Breast epithelium (tissue), 4 donors: ENCODE measurements at places on chromosomes 11 and 22. TPM values are rescaled to one million over a fixed set of nuclear protein-coding genes. Genes with fewer than 3 reads are reported as not detected.

The OSBPL5 gene
- total RNA-seq, result 64.2 TPM

DNA sequence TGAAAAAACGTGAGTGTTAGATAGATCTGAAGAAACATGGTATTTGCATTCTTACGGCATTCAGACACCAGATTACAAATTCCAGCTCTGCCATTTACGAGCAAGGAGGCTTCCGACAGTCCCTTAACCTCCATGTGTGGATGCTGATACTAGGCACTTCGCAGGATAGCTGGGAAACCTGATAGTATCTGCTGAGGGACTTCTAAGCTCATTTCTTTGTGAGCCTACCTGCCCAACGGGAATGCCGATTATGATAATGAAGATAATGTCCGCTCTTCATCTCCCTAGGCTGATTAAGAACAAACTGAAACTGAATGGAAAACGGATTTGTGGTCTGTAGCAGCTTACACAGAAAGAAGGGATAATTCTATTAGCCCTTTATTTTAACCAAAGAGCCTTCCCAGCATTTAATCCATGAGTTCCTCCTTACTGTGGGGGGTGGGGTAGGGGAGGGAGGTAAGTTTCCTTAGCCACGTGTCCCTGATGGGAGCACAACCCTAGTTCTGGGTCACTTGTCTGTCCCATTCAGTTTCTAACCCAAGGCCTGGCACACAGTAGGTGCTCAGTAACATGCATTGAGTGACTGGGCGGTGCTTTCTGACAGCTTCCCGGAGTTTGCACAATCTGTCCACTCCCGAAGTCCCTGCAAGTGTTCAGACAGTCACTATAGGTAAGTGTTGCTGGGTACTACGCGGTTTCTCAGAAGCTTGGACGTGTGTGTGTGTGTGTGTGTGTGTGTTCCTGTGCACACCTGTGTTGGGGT, 39.2 kb downstream of the CD6 start:
- no peak for DNase-seq

GRCh38 chr11:104688731-104689130, 209.5 kb downstream of the CASP12 start:
- no peak for DNase-seq

GRCh38 chr11:122022646-122023045, 93.4 kb downstream of the BLID start:
- DNase-seq, result no peak

- no peak for DNase-seq
Measured at GRCh38 chr11:111798279-111798678, 32.1 kb upstream of the PPP2R1B start.

The MMP27 gene
- 0.33 TPM for total RNA-seq

The KCNQ1 gene
- total RNA-seq, result 3.6 TPM

The PTPN5 gene
- 1.3 TPM for total RNA-seq

GRCh38 chr22:46730568-46731245, 7.3 kb downstream of the CERK start:
- no peak for DNase-seq

The PNPLA5 gene
- not detected for total RNA-seq

The NOX4 gene
- total RNA-seq, result 19.7 TPM

DNA sequence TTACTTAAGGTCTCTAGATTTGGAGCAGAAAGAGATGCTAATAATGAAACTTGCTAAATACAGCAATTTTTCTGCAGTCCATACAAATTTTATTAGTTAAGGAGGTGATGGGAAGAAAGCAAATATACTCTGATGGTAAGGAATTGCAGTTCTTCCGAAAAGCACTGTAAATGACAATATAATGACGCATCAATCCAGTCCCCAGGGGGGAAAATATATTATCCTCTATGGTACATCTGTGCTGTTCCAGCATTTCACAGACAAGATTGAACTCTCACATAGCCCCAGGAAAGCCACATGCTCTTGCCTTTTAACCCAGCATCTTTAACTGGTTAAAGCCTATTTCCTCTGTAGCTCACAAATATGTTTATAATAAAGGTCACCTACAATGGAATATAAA, 416.6 kb upstream of the CCDC90B start:
- no peak for DNase-seq

The POLA2 gene
- 6.4 TPM for total RNA-seq

The FAM181B gene
- 0.33 TPM for total RNA-seq

GRCh38 chr11:21401496-21401895, 732.1 kb downstream of the NELL1 start:
- DNase-seq, result no peak

DNA sequence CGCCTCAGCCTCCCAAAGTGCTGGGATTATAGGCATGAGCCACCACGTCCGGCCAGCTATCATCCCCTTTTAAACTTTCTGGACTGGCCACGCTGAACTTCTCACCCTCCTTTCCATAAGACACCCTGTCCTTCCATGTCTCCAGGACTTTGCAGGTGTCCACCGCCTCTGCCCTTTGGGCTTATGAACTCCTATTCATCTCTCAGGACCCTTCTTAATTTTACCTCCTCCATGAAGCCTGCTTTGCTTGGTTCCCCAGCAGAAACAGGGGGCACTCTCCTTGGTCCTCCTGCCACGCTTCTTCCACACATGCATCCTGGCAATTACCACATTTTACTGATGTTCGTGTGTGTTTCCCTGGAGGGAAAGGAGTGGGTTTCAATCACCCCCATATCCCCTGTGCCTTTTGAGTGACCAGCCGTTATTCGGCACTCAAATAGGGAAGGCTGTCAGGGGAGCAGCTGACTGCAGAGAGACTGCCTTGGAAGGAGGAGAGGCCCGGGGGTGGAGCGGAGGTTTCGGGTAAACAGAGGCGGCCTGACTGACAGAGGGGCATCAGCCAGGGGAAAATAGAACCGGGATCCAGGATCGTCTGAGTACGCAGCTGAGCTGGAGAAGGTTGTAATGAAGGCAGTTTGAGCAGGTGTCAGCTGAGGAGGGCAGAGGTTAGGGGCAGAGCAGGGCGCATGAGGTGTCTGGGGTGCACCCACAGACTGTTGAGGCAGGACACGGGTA, 27.1 kb upstream of the CHKA start:
- DNase-seq, result no peak

DNA sequence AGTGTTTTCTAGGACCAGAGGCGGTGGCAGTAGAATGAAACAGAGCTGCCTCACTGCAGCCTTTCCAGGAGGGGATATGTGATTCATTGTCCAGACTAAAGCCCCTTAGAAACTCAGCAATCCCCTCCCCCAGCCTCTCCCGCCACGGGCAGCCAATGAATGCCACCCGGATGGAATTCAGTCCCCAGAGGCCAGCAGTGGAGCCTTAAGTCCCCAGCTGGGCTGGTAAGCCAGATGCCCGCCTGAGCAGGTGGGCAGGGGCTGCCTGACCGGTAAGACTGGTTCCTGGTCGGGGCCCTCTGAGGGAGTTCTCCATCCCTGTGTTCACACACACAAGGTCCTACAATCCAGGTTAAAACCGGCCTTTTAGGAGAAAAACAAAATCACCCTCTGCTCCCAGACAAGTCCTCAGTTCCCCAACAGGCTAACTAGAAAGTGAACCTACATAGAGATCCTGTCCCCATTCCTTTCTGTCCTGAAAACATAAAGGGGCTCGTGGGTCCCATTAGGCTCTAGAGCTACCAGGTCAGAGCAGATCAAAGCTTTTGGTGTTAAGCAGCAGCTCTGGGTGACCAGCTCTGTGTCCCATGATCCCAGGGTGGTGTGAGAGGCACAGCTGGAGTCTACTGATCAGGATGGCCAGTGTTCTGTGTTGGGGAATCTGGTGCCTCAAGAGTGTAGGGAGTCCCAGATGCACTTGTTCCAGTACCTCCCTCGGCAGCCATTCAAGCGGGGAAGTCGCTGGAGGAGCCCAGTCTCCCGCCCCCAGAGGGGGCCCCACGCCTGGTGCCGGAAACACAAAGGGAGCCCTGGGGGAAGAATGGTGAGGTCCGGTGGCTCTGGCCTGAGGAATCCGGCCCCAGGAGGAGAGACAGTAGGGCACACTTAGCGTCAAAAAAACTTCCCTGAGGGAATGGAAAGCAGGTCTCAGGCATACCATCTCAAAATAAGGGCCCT, 2.6 kb downstream of the PATZ1 start:
- DNase-seq, result peak; percentile 87

The PKP3 gene
- 60.9 TPM for total RNA-seq

The SCGB1D2 gene
- total RNA-seq, result 485 TPM

The OTOG gene
- total RNA-seq, result not detected

DNA sequence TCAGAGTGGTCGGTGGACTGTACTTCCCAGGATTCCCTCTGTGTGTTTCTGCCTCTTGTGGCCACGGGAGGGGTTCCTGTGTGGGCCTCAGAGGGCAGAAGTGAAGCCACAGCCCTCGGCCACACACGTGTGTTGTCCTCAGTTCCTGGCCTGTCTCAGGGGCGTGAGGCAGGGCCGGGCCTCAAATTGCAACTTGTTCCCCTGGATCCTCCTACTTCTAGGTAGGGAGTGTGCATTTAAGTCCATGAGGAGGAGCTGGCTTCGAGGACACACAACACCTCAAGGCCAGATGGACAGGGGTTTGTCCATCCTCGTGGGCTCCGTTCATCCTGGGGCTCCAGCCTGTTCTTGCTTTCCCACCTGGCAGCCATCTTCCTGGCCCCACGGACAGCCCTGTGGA, 573.0 kb downstream of the TBC1D22A start:
- no peak for DNase-seq

GRCh38 chr22:25900880-25901279, 158.9 kb downstream of the MYO18B start:
- no peak for DNase-seq
